Pancreas (tissue), 10 donors: ENCODE measurements at places on chromosomes 13 and 19. TPM values are rescaled to one million over a fixed set of nuclear protein-coding genes. Genes with fewer than 3 reads are reported as not detected.

ZNF225 gene
- 1.6 TPM for total RNA-seq

ZNF558 gene
- total RNA-seq: 12.8 TPM

LACC1 gene
- 3.7 TPM for total RNA-seq

- H3K36me3 ChIP-seq: no peaks in the 10 kb centered on the region
- H3K27me3 ChIP-seq: no peaks in the 10 kb centered on the region
- no peak for DNase-seq
- H3K4me1 ChIP-seq: no peaks in the 10 kb centered on the region
- H3K27ac ChIP-seq: no peak overlapping the region
These were observed 15.4 kb upstream of the MATK start for GRCh38 chr19:3801412-3802096.

DNA sequence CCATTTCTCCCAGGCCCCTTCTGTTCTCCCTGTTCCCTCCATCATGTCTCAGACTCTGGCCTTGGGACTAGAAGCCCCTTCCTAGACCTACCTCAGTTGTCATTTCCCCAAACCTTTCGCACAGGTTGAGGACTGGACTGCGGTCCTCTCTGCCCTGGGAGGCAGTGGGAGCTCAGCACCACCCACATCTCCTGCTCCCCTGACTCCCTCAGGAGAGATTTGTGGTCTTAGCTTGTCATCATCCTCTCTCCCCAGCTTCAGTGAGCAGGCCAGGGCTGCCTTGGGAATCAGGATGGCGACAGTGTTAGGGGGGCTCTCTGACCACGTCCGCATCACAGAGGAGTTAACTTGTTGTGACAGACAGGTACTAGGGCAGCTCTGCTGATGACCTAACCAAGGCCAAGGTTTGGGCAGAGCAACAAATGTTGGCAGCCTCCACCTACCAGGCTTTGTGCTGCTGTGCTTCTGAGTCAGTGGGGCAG is 25.6 kb upstream of the RNF17 start:
- no peaks in the 10 kb centered on the region for H3K36me3 ChIP-seq
- no peaks in the 10 kb centered on the region for H3K4me1 ChIP-seq
- H3K27me3 ChIP-seq: no peaks in the 10 kb centered on the region
- no peak for DNase-seq
- no peak overlapping the region for H3K27ac ChIP-seq

DNA sequence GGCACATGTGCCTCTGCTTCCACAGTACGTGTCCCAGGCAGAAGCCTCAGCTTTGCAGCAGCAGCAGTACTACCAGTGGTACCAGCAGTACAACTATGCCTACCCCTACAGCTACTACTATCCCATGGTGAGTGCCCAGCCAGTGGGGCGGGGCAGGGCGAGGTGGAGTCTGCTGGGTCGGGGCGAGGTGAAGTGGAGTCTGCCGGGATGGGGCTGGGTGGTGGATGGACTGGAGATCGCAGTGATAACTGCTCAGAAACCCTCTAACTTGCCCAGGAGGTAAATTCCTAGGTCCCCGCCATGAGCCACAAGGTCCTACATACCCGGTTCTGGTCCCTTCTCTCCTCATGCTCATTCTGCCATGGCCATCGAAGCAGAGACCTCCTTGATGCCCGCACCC is 3.6 kb downstream of the LENG8 start:
- H3K27me3 ChIP-seq: no peaks in the 10 kb centered on the region
- peaks cover 18% of the 10 kb centered on the region for H3K4me1 ChIP-seq

GRCh38 chr19:49333811-49334288 is 1.4 kb upstream of the CD37 start:
- no peaks in the 10 kb centered on the region for H3K36me3 ChIP-seq
- no peak for DNase-seq
- H3K4me3 ChIP-seq: no peak overlapping the region

GRCh38 chr19:604355-604754 is 14.7 kb downstream of the HCN2 start:
- no peaks in the 10 kb centered on the region for H3K27me3 ChIP-seq
- DNase-seq: peak; percentile 33
- H3K36me3 ChIP-seq: no peaks in the 10 kb centered on the region
